ENCODE measurements at places on chromosomes 6 and 20.

DNA sequence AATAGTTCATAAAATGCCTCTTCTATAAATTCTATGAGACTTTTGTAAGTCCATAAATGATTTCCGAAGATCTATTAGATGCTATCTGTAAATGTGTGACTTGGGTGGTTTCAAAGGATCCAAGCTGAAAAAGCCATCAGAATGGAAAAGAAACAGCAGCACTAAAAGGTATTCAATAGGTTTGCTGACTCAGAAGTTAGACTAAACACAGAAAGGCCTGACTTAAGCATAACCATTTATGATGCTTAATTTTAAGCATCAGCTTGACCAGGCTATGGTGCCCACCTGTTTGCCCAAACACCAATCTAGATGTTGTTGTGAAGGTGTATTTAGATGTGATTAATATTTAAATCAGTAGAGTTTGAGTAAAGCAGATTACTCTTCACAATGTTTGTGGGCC lies 513.5 kb downstream of the TFAP2A start:
- DNase-seq, result no peak

GRCh38 chr20:58514321-58515232 lies 622 bp downstream of the APCDD1L start:
- no peak for DNase-seq

GRCh38 chr20:709423-709822 lies 33.8 kb upstream of the SCRT2 start:
- DNase-seq, result no peak

DNA sequence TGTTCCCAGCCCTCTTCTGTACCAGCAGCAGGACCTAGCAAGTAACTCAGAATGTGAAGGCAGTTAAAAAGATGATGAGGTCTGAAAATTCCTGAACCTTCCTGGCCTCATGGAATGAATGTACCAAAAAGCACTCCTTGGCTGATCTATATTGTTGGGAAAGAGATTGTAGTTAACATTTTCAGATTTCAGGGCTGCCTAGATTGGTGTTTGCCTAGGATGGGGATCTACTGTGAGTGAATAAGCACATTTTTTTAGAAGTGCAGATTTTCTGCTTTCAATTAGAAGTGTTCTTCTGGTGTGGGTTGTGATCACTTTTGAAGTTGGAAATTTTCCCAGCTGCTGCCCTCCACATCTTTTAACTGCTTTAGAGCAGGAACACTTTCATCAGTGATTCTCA lies 6.2 kb downstream of the MYLIP start:
- DNase-seq, result no peak

- no peak for DNase-seq
Observed at GRCh38 chr6:152330961-152331360, 306.2 kb downstream of the SYNE1 start.

- DNase-seq, result no peak
Observed at GRCh38 chr20:4152696-4153235, 137.4 kb upstream of the RNF24 start.

GRCh38 chr6:14739827-14740226 lies 506.0 kb upstream of the JARID2 start:
- DNase-seq, result no peak

DNA sequence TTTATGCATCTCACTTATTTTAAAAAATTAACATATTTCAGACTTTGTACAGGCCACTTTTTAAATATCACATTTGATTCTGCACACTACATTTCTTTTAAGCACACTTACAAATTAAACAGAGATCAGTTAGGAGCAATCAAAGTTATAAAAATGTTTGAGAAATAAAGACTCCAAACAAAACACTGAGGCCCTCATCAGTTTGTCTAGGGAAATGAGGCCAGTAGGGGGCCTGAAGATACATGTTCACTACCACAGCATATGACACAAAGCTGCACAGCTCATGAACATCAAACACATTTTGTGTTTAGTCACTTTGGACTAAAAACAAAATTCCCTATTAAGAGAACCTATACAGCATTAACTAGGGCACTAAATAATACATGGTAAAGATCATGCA lies 180.5 kb downstream of the PDE7B start:
- DNase-seq, result peak; percentile 16

- no peak for DNase-seq
Observed at GRCh38 chr6:94377835-94378234, 958.5 kb upstream of the EPHA7 start.

GRCh38 chr20:34249291-34249690 lies 8.1 kb downstream of the ASIP start:
- DNase-seq, result peak; percentile 53

GRCh38 chr6:39044181-39044580 lies 4.4 kb upstream of the GLP1R start:
- DNase-seq, result no peak

DNA sequence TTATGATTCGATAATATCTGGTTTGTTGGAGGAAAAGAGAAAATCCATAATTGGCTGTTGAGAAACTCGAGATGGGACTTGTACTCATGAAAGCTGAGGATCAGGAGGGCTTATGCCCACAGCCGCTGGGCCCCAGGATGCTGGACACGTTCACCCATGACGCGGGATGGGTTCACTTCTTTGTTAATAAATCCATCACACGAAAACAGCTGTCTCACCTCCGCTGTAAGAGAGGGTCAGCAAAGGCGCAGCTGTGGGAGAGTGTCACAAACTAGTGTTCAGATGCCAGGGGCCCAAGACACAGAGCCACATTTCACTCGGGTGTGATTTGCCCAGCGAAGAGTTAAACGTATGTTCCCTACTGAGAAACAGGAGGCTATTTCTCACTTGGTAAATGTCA lies 315.1 kb downstream of the THBS2 start:
- no peak for DNase-seq

- DNase-seq, result no peak
Observed at GRCh38 chr6:117028256-117028655, 151.2 kb downstream of the RFX6 start.

- DNase-seq, result no peak
Observed at GRCh38 chr20:15917283-15917682, 656.0 kb downstream of the KIF16B start.

GRCh38 chr20:54107600-54108325 lies 37.4 kb upstream of the BCAS1 start:
- DNase-seq, result no peak

DNA sequence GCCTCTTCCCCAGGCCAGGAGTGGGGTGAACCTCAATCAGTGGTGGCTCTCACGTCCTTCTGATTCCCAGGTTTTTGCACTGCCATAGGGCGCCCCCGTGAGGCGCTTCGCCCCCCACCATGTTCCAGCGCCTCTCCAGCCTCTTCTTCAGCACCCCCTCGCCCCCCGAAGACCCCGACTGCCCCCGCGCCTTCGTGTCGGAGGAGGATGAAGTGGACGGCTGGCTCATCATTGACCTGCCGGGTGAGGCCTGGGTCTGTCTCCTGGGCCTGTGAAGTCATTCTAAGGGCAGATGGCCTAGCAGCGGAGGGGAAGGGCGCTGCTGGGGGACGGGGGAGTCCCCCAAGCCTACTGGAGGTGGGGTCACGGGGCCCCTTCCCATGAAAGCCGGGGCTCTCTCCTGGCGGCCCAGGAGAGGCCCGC lies 4.5 kb downstream of the TP53INP2 start:
- DNase-seq, result peak; percentile 71

DNA sequence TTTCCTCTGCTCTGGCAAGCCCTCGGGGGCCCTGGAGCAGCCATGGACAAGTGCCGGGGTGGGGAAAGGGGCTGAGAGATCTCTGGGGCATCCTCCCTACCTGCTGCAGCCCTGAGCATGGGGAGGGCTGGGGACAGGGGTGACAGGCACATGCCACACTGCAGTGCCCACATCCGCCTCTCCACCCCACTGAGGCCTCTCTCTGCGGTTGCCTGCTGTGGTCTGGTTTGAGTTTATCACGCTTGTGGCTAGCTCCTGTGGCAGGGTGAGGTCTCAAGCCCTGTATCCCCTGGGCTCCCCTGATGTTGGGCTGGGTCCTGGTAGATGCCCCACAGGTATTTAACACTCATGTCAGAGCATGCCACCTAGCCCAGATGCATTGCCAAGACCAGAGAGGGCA lies 52.9 kb upstream of the MLN start:
- peak; percentile 94 for DNase-seq

- peak; percentile 76 for DNase-seq
Observed at GRCh38 chr6:137536104-137536773, 42.0 kb upstream of the OLIG3 start.

- no peak for DNase-seq
Observed at GRCh38 chr6:69732045-69732444, 64.8 kb downstream of the LMBRD1 start.

GRCh38 chr6:79544299-79544927 lies 7.2 kb upstream of the LCA5 start:
- DNase-seq, result no peak

- DNase-seq, result no peak
Observed at GRCh38 chr6:48135323-48136084, 24.5 kb upstream of the PTCHD4 start.

GRCh38 chr6:39945626-39946025 lies 11.4 kb upstream of the MOCS1 start:
- DNase-seq, result no peak

- no peak for DNase-seq
Observed at GRCh38 chr6:138987080-138987642, 892 bp downstream of the REPS1 start.

GRCh38 chr20:44403194-44404112 lies 48.0 kb downstream of the HNF4A start:
- no peak for DNase-seq

GRCh38 chr20:21719592-21720214 lies 14.2 kb downstream of the PAX1 start:
- peak; percentile 59 for DNase-seq

DNA sequence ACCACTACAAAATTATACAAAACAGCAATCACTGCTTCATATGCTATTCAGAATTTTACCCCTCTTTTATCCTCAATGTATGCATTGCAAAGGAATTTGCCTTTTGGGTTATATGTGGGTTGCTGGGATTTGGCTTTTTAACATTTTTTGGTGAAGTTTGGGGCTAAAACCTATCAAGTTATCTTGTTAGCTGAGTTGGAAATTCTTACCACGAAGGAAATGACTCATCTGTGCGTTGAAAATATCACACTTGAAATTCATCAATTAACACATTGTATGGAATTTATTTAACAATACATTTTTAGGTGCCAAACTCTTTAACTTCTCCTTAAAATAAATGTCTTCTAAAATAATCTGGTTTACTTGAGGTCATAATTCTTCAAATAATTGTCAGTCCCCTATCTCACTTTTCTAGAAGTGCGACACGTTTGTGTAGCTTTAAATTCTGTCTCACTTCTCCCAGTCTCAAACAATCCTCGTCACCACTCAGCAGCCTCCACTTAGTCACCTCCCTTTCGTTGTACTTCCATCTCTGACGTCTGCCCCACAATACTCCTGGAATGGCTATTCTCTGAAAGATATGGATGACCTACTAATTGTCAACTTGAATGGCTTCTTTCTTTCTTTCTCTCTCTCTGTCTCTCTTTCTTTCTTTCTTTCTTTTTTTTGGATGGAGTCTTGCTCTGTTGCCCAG lies 88.5 kb downstream of the PHACTR1 start:
- DNase-seq, result no peak

GRCh38 chr20:24402188-24402587 lies 67.2 kb upstream of the SYNDIG1 start:
- no peak for DNase-seq

GRCh38 chr6:112511441-112511840 lies 164.3 kb downstream of the RFPL4B start:
- no peak for DNase-seq

- DNase-seq, result no peak
Observed at GRCh38 chr20:37777012-37777950, 83.5 kb downstream of the CTNNBL1 start.

DNA sequence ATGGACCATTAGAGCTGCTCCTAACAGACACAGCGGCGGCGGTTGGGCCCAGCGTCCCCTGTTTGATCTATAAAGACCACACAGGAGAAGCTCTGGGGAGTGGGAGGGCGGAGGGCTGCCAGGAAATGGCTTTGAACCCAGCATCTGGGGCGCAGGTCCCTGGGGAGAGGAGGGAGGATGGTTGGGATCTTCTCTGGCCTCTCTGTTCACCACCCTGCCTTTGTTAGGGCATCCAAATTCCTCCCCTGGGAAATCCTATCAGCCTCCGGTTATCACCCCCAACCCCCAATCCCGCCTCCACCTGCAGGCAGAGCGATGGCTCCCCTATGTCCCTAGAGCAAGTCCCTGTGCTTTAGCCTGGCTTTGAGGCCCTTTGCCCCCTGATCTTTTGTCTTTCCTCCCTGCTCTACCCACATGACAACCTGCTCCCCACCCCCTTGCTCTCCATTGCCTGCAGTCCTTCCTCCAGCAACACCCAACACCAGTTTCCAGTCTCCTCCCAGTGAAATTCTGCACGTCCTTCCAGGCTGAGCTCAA lies 7.1 kb downstream of the XKR7 start:
- DNase-seq, result no peak

GRCh38 chr6:147695819-147696218 lies 187.3 kb downstream of the SAMD5 start:
- DNase-seq, result no peak

All from activated CD4-positive, alpha-beta T cell treated with anti-CD3 and anti-CD28 coated beads, Interleukin-2, Interleukin-6, amounts not matched to agents 100 ng/mL and 50 ng/mL, durations not matched to agents 16 hours and 8 hours (primary cell).